ENCODE measurements at places on chromosomes 2 and 18.

- no peak for DNase-seq
Measured at GRCh38 chr2:227890495-227891079, 19.2 kb downstream of the DAW1 start.

GRCh38 chr18:48613589-48614404, 75.0 kb downstream of the CTIF start:
- no peak for DNase-seq

DNA sequence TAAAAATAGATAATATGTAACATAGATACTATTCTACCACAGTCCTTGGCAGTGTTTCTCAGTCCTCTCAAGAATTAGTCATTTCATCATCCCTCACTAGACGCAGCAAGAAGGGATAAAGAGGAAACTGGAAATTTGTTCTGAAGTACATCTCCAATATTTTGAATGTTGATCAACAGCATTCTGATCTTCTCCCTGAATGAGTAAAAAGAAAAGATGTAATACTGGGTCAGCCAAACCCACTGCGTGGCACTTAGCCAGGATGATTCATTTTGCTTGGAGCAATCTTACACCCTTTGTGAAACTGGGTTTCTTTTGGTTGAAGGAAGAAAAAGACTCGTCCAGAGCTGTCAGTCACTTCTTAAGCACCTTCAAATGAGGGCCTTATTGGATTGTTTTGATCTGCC, 54.1 kb downstream of the TAF1B start:
- DNase-seq: peak; percentile 95

- DNase-seq: no peak
Measured at GRCh38 chr2:11368059-11368572, 23.7 kb upstream of the ROCK2 start.

DNA sequence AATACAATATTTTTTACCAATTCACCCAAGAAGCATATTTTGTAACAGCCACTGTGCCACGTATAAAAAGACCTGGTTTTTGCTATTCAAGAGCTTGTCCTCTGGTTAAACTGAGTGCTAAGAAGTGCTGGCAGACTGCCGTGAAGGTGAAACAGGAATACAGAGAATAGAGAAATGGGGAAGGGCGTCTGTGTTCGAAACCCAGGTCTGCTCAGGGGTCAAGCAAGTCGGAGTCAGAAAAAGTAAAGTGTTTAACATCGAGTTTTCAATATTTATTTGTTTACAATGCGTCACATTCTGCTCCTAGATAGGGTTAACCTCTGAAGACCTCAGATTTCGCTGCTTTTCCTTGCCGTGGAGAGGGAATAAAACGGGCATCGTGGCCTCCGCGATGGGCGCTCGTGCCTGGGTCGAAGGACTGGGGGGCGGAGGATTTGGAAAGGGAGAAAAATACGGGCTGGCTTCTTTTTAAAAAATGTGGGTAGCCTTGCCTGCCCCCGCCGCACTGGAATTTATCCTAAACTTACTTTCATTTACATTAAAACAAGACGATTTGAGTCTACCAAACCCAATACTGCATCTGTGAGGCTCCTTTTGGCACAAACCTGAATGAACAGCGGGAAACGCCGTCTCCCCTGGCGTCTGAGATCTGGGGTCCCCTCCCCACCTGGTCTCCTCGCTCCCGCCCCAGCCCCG, 1.1 kb upstream of the SNTG2 start:
- no peak for DNase-seq

- no peak for DNase-seq
Measured at GRCh38 chr2:190338453-190338852, 4.9 kb upstream of the INPP1 start.

- no peak for DNase-seq
Measured at GRCh38 chr2:220959391-220959802, 612.7 kb downstream of the EPHA4 start.

GRCh38 chr2:2530334-2530733, 199.3 kb upstream of the MYT1L start:
- DNase-seq: no peak

DNA sequence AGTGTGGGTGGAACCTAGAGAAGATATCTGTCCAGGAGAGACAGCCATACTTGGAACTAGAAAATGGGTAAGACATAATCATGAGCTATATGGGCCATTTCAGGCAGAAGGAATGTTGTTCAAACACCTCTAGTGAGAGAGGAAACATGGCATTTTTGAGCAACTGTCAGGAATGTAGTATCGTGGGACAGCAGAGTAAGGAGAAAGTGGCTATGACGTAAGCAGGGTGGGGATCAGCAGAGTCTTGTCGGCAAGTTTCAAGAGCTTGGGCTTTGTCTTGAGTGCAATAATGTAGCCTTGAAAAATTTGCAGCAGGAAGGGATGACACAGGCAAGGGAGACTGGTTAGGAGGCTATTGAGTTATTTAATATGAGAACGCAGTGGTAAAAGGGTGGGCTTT, 20.4 kb downstream of the SERPINB7 start:
- DNase-seq: no peak

DNA sequence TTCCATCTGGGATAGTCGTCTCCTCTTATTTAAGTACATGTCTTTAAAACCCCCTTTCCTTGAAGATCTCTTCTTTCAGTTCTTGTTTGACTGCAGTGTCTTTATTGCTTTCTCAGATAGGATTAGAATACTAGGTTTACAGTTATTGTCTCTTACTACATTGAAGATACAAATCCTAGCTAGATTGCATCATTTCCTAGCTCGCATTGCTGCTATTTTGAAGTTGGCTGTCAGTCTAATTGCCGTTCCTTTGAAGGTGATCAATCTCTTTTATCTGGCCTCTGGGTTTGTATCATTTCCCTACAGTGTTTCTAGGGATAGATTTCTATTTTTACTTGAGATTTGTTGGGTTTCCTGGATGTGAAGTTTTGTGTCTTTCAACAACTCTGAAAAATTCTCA, 20.9 kb downstream of the ARMC9 start:
- DNase-seq: no peak

GRCh38 chr2:222912117-222912516, 51.3 kb downstream of the ACSL3 start:
- DNase-seq: peak; percentile 63

- no peak for DNase-seq
Measured at GRCh38 chr2:142308744-142309143, 177.9 kb upstream of the LRP1B start.

- no peak for DNase-seq
Measured at GRCh38 chr2:219998714-219999227, 371.3 kb downstream of the SLC4A3 start.

GRCh38 chr2:75610671-75611070, 35.9 kb upstream of the MRPL19 start:
- no peak for DNase-seq

DNA sequence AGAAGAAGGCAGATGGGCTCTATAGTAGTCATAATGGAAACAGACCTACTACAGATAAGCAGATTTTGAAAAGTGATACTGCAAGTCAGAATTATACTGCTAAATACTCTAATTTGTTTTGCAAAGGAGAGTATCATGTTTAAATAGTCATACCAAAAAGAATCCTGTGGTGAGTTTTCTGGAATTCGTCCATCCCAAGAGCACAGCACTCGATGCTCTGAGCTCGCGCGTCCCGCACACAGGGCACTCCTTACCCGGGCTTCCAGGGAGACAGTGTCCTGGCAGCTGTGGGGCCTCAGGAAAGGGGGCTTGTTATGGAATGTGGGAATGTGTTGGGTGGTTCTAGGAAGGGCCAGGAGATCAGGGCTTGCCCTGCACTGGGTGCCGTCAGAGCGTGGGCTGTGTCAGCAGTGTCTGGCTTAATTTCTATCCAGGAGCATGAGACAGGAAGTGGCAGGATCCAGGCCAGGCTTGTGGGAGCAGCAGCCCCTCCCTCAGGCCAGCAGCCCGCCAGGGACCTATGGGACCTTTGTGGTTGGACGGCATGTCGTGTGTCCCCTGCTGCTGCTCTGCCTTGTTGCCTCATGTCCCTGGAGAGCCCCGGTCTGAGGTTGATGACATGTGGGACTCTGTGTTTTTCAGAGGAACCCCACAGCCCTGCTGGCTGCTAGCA, 193.2 kb upstream of the TPO start:
- no peak for DNase-seq

DNA sequence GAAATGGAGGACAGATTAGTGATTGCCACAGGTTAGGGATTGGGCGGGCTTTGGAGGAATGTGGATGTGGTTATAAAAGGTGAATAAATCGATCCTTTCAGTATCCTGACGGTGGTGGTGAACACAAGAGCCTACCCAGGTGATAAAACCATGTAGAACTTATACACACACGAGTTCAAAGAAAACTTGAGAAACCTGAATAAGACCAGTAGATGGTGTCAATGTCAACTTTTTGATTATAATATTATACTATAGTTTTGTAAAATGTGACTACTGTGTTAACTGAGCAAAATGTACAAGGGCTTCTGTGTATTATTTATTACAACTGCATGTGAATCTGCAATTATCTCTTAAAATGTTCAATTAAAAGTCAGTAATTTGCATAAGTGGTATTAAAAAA, 136.3 kb downstream of the ERBB4 start:
- DNase-seq: no peak

- DNase-seq: no peak
Measured at GRCh38 chr2:128380961-128381938, 62.6 kb upstream of the HS6ST1 start.

- no peak for DNase-seq
Measured at GRCh38 chr2:138013639-138014038, 49.4 kb downstream of the HNMT start.

GRCh38 chr2:165911231-165911630, 42.3 kb downstream of the TTC21B start:
- no peak for DNase-seq

DNA sequence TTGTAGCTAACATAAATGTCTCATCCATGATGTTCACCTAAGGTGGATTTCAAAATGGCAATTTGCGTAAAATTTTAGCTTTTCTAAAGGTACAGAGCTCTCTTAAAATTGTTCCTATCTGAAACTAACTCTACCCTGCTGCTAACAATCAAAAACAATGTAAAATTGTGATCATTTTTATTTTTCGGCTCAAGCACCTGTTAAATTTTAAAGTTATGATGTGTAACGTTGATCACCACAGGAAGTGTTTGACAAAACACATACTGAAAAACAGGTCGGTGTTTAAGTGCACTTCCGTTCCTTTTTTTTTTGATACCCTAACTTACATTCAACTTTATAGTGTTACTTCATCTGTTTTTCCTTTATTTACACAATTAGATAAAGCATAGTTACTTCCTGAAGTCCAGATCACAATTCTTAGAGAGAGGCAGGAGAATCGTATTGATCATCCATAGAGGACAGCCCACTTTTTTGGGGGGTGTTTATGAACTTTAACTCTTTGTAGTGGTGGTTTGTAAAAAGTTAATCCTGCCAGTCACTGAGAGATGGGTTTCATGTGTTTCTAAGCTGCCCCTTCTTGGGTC, 6.0 kb upstream of the NCK2 start:
- no peak for DNase-seq

- peak; percentile 87 for DNase-seq
Measured at GRCh38 chr2:37916512-37917082, 8.5 kb upstream of the RMDN2 start.

DNA sequence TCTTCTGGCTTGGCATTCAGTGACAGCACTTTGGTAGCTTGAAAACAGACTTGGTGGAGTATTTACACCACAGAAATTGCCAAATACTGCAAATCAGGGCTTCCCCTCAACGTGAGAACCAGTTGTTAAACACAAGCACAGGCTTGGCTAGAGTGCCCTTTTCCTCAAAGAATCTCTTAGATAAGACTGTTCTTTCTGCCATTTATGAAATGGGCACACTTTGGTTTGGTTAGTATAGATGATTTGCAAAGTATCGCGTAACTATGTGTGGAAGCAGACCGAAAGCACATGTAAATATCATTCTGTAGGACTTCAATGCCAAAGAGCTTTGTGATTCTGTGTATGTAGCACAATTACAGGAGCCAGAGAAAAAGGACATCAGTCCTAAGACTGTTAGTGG, 308.2 kb downstream of the DCC start:
- DNase-seq: no peak

DNA sequence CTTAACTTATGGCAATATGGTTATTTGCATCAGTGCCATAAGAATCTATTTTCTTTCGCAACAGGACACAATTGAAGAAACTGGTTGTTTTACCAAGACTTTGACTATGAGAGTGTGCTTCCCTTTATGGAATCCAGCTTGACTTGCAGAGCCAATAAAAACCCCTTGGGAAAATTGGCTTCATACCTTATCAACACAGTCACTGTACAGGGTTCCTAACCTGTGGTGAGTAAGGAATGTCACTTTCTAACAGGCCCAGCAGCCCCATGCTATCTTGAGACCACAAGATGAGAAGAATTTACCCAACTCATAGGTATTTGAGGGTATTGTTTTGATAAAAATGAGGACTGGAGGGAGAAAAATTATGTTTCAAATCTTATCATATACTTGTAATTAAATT, 418.5 kb upstream of the MAP2 start:
- DNase-seq: no peak

GRCh38 chr2:239119346-239120126, 271.7 kb downstream of the TWIST2 start:
- DNase-seq: no peak

GRCh38 chr18:28158083-28158581, 18.8 kb downstream of the CDH2 start:
- no peak for DNase-seq

GRCh38 chr2:150581717-150582472, 94.4 kb upstream of the RND3 start:
- no peak for DNase-seq

DNA sequence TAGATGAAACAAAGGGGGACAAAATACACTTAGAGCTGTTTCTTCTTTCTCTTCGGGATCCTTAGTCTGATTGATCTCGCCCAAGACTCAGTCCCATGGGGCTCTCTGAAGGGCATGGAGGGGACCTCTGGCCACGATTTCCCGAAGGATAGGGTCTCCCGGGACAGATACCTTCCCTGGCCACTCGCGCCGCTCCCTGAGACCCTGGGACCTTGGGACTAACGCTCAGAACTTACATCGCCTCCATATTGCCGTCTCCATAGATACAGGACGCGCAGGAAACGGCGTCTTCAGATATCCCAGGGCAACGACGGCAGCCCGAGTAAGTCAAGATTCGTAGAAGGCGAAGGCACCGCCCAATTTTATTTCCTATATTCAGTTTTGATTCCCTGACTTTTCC, at the start of gene CFAP65:
CFAP65 (minus strand) TSS at position 265 of the 400 bp plus-strand sequence. CDS start 2,468 bp downstream, outside the sequence.
- peak; percentile 8 for DNase-seq

- no peak for DNase-seq
Measured at GRCh38 chr2:139216435-139216834, 436.2 kb upstream of the NXPH2 start.

DNA sequence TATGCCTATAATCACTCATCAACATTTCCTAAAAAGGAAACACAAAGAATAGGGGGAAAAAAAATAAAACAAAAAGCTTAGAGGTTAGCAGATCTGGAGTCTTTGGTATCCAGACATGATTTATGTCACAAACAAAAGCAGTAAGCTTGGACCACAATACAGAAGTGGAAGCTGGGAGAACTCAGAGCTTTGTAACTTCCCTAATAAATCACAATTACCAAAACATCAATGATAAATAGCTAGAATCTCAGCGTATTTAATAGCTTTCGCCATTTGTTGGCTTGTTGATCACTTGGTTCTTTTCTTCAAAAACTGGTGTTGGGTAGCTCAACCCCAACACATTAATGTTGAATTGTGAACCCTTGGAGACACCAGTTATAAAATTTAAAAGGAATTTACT, 392.5 kb downstream of the IRS1 start:
- no peak for DNase-seq

Data from fibroblast of skin of left biceps (primary cell).